ENCODE measurements at places on chromosomes 7 and 10.

- no peak for DNase-seq
Measured at GRCh38 chr10:22598478-22598877, 115.9 kb downstream of the PIP4K2A start.

DNA sequence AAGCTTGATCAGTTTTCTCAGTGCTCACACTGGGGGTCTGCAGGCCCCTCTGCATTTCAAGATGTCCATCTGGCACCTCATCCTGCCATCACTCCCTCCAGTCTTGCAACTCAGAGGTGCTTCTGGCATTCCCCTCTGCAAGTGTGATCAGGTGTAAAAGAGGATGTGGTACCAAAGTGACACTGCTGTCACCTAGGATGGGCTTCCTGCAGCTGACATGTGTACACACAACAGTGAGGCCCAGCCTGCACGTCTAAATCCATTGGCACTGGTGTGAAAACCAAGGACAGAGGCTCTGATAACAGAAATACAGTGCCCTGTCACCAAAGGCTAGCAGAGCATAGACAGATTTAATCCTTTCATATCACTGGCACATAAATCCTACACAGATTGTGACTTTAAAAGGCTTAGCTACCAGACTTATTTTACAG lies 162.5 kb upstream of the CELF2 start:
- no peak for DNase-seq

GRCh38 chr7:83837683-83838082 lies 188.7 kb upstream of the SEMA3E start:
- DNase-seq, result no peak

GRCh38 chr7:139619367-139619657 lies 95.8 kb downstream of the CLEC2L start:
- no peak for DNase-seq

DNA sequence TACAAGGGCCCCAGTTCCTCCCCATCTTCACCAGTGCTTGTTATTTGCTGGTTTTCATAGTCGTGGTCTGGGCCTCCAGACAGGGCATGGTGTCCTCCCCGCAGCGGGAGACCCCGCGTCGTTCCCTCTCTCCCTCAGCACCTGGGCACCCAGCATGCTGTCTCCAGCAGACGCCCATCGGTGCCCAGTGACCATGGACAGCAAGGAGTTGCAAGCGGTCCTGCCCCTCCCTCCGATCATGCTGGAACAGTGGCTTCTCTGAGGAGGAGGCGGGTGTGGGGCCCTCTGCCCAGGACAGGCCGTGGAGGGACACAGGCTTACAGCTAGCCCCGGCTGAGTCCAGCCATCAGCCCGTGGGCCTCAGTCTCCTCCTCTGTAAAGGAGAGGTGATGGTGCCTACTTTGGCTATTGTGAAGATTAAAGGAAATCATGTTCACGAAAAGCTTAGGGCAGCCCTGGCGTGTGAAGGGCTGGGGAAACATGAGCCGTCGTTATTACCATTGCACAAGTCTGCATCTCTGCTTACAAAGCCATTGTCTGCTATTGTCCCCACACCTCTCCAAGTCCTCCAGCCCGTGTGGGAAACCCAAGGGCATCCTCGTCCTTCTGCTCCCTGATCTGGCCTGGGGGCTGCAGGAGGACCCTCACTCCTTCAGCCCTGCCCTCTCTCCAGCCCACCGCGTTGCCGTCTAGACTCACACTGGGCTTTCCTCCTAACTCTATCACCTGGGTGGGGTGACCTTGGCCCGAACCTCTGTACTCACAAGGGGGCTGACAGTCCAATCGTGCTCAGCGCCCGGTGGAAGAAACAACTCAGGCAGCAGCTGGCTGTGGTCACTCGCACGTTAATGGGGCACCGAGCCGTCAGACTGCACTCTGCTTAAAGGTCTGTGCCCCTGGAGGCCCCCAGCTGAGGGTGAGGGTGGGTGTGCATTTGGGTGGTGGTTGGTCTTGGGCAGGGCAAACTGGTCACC lies 29.9 kb downstream of the EN2 start:
- DNase-seq, result no peak

- no peak for DNase-seq
Measured at GRCh38 chr7:101686030-101686429, 56.9 kb upstream of the MYL10 start.

- peak; percentile 12 for DNase-seq
Measured at GRCh38 chr7:139231513-139232376, 708 bp downstream of the UBN2 start.

DNA sequence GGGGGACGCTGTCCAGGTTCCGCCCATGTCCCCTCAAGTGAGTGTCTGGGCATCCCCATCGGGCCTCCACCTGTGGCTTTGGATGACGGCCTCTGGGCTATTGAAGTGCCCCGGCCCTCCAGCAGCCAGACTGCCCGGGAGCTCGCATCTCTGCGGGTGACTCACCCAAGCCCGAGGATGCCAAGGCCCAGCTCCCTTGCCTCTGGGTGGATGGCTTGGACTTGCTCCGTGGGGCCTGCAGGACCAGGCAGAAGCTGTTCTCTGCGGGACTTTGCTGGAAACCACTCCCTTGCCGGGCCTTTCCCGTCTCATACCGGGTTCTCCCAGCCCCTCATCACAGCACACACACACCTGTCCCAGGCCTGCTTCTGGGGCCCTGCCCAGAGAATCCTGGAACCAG lies 22.4 kb downstream of the DPYSL4 start:
- no peak for DNase-seq

DNA sequence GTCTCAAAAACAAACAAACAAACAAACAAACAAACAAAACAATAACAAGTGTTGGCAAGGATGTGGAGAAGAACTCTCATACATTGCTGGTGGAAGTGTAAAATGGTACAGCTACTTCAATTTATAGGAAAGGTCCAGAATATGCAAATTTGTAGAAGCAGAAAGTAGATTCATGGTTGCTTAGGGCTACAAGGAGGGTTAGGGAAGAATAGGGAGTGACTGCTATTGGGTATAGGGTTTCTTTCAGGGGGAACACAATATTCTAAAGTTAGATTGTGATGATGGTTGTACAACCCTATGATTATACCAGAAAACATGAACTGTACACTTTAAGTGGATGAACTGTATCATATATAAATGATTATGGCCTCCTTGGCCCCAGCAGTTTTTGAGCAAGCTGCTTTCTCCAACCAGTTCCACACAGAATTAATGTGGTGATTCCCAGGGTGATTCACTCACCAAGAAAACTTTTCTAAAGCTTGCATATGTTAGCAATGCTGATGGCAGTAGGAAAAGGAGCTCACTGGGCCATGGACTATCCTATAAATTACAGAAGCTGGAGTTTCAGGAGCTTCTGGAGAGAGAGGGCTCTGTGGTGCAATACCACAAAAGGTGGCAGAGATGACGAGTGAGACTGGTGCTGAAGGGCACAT lies 52.8 kb upstream of the KCNIP2 start:
- no peak for DNase-seq

GRCh38 chr10:90872648-90873020 lies 860 bp downstream of the RPP30 start:
- DNase-seq, result no peak

- DNase-seq, result no peak
Measured at GRCh38 chr10:63192826-63193225, 59.7 kb downstream of the NRBF2 start.

GRCh38 chr10:5467634-5468255 lies 31.6 kb downstream of the CALML5 start:
- no peak for DNase-seq

GRCh38 chr10:116408719-116409118 lies 18.9 kb upstream of the PNLIPRP3 start:
- DNase-seq, result no peak

DNA sequence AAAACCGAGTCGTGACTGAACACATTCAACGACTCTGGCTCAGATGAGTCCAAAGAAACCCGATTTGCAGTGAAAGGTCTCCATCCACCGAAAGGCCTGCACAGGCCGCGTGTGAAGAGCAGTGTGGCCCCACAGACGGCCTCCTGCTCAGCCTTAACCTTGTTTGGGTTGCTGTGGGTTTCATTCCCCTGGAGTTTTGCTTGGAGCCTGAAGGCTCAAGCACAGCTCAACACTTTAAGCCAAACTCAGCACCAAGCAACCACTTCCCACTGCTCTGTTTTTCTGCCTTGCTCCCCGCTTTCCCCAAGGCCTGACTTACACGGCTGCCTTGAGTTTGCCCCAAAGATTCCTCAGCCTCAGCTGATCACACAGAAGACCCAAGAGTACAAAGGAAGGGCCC lies 398.2 kb upstream of the NFE2L3 start:
- DNase-seq, result no peak

GRCh38 chr7:20153999-20154398 lies 63.2 kb downstream of the MACC1 start:
- DNase-seq, result no peak

DNA sequence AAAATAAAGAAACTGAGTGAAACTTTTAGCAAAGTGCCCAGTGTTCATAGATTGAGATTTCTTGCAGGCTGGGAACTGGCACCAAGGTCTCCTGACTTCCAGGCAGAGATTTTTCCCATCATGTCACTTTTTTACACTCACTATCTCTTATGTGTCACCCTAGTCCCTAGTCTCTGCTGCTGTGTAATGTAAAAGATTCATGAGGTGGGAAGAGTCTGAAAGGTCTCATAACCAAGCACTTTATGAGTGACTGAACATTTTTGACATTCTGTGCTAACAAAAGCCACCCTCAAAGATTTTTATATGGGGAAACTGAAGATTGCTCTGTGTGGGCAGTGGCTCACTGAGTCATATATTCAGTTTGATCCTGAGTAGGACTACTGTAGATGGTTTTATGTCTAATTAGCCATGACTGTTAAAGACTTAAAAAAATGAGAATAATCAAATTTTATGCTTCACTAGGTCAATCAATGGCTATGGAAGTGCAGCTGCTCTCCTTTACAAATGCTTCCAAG lies 900.3 kb upstream of the SORCS1 start:
- no peak for DNase-seq

DNA sequence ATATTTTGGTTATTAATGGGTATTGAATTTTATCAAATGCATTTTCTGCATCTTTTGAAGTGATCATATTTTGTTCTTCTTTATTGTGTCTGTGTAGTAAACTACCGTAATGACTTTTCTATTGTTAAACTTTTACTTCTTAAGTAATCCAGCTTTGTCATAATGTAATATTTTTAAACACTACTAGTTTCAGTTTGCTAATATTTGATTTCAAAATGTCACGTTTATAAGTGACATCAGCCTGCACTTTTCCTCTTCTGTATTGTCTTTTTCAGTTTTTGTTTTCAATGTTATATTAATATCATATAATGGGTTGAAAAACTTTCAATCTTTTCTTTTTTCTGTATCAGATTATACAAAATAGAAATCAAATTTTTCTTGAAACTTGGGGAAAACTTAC lies 71.6 kb upstream of the ANKRD1 start:
- no peak for DNase-seq

GRCh38 chr10:86344281-86344680 lies 22.3 kb downstream of the GRID1 start:
- DNase-seq, result no peak

DNA sequence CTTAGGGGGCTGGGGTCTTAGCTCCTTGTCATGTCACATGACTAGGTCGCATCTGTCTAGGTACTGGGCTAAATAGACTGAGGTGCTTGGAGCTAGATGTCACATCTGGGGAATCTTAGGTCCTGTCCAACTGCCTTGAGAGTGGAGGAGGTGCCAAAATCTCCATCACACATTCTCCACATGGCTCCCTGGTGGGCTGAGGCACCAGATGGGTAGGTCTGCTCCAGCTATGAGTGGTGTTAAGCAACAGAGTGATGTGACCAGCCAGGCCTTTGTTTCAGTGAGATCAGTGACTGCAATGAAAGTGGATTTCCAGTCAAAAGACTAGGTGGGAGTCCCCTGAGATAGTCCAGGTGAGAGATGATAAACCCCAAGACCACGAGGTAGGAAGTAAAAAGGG lies 251.8 kb downstream of the BMPER start:
- no peak for DNase-seq

- no peak for DNase-seq
Measured at GRCh38 chr10:120987359-120987758, 136.2 kb downstream of the WDR11 start.

- no peak for DNase-seq
Measured at GRCh38 chr10:71623098-71623985, 96.2 kb downstream of the C10orf105 start.

- no peak for DNase-seq
Measured at GRCh38 chr10:85645926-85646711, 720.5 kb downstream of the GRID1 start.

GRCh38 chr7:87127019-87127418 lies 25.2 kb upstream of the DMTF1 start:
- no peak for DNase-seq

DNA sequence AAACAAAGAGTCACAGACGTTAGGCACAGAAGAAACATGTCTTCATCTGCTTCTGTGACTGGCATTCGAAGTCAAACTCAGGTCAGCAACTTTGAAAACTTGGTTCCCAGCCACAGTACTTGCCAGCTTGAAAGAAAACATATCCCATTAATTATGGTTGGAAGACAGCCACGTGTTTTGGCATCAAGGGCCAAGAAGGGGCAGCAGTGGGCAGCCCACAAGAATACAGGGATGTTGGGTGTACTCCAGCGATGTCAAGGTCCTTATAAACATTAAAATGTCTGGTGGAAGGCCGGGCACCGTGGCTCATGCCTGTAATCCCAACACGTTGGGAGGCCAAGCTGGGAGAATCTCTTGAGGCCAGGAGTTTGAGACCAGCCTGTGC lies 29.5 kb downstream of the JCAD start:
- no peak for DNase-seq

GRCh38 chr7:157408258-157409101 lies 71.7 kb downstream of the DNAJB6 start:
- DNase-seq, result no peak

DNA sequence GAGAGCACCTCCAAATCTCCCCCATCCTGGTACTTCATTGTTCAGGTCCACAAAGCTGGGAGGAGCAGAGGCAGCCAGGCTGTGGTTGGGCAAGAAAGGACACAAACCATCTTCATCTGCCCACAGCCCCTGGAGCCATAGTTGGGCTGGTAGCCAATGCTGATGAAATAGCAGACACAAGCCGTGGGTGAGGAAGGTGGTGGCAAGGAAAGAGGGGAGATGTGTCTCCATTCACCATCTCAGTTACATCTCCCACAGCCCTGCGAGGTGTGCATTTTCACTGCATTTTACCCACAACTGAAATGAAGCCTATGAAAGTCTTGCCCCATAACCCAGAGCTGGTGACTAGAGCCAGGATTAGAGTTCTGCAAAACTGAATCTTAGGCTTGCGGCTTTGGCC lies 35.0 kb downstream of the PIK3AP1 start:
- DNase-seq, result no peak

GRCh38 chr7:27123007-27123476 lies 7.5 kb downstream of the HOXA4 start:
- no peak for DNase-seq

DNA sequence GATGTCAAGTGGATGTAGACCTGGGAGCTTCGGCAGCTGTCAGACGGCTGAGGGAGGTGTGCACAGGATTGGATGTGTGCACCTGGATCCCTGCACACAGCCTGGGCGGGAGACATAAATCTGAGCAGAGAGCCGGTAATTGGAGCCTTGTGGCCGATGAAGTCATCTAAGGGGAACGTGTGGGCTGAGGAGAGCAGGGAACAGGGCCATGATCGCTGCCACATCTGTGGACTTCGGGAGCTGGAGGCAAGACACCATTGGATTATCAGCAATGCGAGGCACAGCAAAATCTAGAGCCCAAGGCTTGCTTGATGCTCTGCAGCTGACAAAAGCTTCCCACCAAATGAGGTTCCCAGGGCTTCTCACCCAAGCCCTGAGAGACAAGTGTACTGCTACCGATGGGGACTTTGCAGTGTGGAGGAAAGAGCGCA lies 147.7 kb downstream of the PTPN20 start:
- DNase-seq, result no peak

Data from hypothalamus (tissue), 51 donors.